Dermis microvascular lymphatic vessel endothelial cell (primary cell): ENCODE measurements at places on chromosomes 7 and 10. TPM values are rescaled to one million over a fixed set of nuclear protein-coding genes. Genes with fewer than 3 reads are reported as not detected.
A peak's percentile ranks its signal among the peaks of the same experiment; 100 is the strongest.

DNA sequence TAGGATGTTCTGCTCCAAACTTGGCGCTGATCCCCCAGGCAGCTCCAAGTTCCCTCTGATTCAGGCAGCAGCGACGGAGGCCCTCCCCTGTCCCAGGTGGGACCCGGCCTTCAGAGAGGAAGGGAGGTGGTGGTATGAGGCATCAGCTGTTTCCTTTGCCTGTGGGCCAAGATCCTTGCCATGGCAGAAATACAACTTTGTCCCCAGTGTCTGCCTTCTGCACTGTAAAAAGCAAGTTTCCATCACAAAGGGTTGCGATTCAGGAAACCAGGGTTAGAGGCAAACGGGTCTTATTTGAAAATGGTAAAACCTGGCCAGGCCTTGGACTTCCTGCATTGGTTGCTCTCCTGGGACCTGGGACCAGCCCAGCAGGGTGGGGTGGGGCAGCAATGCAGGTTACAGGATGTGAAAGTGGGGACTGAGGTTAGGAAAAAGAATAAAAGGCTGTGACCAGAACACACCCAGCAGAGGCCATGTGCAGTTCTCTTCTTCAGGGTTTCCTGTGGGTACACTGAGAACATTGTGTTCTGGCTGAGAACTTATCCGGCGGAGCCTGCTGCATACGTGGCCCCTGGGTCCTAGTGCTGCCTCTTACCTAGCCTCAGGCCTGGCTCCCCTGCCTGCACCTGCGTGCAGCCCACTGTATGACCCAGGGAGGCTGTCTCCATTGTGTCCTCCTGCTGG, 25.1 kb upstream of the DDIT4 start:
- DNase-seq, result peak; percentile 100

GRCh38 chr7:82172017-82172416, 271.6 kb downstream of the CACNA2D1 start:
- DNase-seq, result no peak

GRCh38 chr7:24477398-24478136, 95.7 kb upstream of the PALS2 start:
- DNase-seq, result no peak

Gene CTAGE4
- 0.13 TPM in 1 of 2 replicates, not detected in the other for total RNA-seq

Gene LIPJ
- not detected in 2 replicates for total RNA-seq

Gene CCDC172
- not detected in 2 replicates for total RNA-seq

Gene MYOZ1
- total RNA-seq, result not detected in 2 replicates

DNA sequence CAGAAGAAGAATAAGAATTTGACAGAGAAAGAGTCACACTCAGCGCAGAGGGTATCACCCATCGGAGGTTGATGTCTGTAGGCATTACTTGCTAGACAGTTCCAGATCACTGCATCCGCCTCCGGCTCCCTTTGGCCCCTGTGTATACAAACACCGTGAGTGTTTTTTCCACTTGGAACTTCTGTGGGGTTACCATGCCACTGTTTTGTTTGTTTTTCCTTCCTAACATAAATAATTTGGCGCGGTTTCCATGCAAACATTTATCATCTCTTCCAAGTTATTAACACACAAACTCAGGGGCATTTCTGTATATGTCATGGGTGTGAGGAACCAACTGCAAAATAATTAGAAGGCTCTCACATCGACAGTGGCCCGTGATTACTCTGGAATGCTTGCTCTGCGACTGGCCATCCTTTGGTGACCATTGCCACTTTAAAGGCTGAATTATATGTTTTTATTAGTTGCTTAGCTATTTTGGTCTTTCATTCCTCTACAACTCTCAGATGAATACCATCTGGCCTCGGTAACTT, 612.2 kb upstream of the MKI67 start:
- no peak for DNase-seq

Gene PRTFDC1
- 7.7 and 9.4 TPM in 2 replicates for total RNA-seq

Gene NME8
- total RNA-seq, result not detected in 2 replicates

DNA sequence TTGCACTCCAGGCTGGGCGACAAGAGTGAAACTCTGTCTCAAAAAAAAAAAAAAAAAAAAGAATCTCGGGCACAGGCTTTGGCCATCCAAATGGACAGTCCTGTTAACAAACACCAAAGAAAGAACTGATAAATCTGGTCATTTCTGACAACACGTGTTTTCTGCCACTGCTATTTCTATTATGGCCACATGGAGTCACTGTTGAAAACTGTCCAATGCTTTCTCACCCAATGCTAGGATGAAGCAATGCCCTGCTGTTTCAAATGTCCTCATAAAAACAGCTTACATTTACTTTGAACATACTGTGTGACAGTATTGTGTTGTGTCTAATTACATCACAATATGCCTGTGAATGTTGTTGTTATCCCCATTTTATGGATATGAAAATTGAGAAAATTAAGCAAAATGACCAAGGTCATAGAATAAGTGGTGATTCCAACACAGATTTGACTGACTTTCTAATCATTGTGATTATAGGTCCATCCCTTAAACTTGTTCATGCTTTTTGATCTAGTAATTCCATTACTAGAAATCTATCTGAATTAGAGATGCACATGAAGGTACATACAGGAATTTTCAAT, 19.9 kb upstream of the MAP3K8 start:
- DNase-seq, result peak; percentile 67

- DNase-seq, result no peak
These were observed 16.4 kb downstream of the FAM241B start for GRCh38 chr10:69646185-69647060.

DNA sequence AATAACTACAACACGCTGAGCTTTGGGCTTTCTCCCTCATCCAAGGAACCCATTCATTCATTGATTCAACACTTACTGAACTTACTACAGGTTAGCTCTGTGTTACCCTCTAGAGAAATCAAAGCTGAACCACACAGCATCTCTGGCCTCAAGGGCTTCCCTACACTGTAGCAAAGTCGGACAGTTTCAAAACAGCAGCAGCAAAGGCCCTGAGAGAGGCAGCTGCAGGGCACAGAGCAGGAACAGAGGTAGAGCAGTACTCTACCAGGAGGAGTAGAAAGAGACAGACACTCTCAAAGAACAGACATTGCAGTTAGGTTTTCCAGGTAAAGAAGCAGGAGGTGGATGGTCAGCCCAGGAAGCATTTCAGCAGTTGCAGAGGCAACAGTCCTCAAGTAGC, 16.1 kb downstream of the DOCK4 start:
- no peak for DNase-seq

DNA sequence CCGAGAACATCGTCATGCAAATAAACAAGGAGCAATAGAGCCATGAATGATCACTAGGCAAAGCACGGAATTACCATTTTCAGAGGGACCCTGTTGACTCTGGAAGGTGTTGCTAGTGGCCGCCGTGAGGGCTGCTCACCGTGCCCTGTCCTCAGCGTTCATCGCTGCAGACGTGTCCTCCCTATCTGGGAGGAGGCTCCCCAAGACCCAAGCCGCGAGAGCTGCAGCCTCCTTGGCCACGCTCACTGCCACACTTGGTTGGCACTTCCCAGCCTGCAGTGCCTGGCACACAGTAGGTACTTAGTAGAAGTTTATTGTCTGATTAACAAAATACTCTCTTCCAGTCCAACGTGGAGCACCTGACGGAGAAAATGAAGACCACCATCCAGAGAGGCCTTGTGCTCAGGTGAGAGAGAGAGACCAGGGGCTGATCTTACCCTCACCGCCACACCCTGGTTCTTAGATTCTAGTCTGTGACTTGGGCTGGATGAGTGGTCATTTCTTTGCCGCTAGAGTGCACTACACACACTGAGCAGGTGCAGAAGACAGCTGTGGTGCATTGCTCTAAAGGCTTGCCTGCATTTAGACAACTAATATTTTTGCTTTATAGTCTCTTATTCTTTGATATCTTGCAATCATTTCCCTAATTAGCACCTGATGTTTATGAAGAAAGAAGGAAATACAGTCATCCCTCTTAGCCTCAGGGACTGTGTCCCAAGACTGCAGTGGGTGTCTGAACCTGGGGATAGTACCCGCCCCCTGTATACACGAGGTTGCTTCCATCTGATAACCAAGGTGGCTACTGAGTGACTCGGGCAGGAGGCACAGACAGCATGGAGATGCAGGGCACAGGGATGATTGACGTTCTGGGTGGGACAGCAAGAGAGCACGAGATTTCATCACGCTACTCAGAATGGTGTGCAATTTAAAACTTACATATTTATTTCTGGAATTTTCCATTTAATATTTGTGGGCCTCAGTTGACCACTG, 40.3 kb downstream of the PITRM1 start:
- no peak for DNase-seq

- peak; percentile 70 for DNase-seq
These were observed 70.7 kb downstream of the CPVL start for GRCh38 chr7:29075606-29076005.

GRCh38 chr10:73932620-73933112, 21.7 kb downstream of the PLAU start:
- no peak for DNase-seq

DNA sequence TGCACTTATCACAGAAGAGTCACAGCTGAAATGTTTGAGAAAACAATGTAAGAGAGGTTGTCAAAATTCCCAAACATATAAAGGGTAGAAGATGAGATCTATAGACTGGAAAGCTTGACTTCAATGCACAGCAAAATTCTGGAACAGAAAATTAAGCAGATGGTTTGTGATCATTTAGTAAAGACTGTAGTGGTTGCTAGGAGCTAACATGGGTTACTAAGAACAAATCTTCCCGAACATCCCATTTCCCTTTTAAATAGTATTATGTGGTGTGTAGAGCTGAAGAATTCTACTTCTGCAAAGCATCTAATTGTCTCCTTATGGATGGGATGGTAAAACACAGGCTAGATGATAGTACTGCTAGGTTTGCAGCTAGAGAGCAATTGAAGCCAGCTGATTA, 312.3 kb downstream of the CAMK1D start:
- no peak for DNase-seq

Gene ZNF239
- total RNA-seq, result 0.13 and 0.25 TPM in 2 replicates

GRCh38 chr7:26293569-26294308, 2.1 kb downstream of the SNX10 start:
- no peak for DNase-seq

Gene RAB18
- 31.3 and 38.7 TPM in 2 replicates for total RNA-seq

- no peak for DNase-seq
These were observed 4.1 kb downstream of the PRSS1 start for GRCh38 chr7:142753366-142753765.

DNA sequence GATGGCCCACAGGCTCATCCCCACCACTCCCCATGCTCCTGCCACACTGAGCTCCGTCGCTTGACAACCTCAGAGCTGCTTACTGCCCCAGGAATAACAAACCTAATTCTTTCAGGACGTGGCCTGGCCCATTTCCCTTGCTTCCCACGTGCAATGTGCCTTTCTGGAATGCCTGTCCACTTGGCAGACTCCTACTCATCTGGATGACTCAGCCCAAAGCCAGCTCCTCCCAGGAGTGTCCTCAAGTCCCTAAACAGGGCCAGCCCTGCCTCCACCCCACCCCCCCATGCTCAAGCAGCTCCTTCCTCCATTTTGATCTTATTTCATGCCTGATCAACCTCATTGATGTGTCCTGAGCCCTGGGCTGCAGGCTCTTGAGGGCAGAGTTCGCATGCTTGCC, 164.9 kb upstream of the RNF32 start:
- no peak for DNase-seq

Gene RNF148
- 0.51 and 0.89 TPM in 2 replicates for total RNA-seq

DNA sequence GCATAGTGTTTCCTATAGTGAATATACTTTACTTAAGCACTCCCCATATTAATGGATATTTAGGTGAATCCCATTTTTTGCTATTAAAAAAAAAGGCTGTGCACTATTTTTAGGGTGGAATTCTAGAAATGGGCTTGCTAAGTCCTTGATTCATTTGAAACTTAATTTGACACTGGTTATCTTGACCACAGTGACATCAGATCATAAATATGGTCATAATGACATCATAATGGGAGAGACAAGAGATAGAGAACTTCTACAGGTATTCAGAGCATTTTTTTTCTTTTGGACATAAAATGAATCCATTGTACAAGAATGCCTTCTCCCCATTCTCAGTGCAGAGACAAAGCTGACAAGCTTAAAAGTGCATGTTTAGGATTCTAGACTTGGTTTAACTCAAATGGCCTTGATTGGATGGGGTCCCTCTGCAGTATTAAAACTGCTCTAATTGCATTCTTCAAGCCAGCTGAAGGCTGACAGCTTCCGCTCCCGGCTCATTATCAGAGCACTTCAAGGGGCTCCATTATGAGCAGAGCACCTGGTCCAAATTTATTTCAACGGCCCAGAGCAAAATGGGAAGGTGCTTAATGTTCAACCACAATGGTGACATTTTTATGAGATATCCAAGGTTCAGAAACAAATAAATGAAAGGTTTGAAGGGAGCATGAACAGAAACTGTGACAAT, 104.8 kb downstream of the JAZF1 start:
- DNase-seq, result no peak

DNA sequence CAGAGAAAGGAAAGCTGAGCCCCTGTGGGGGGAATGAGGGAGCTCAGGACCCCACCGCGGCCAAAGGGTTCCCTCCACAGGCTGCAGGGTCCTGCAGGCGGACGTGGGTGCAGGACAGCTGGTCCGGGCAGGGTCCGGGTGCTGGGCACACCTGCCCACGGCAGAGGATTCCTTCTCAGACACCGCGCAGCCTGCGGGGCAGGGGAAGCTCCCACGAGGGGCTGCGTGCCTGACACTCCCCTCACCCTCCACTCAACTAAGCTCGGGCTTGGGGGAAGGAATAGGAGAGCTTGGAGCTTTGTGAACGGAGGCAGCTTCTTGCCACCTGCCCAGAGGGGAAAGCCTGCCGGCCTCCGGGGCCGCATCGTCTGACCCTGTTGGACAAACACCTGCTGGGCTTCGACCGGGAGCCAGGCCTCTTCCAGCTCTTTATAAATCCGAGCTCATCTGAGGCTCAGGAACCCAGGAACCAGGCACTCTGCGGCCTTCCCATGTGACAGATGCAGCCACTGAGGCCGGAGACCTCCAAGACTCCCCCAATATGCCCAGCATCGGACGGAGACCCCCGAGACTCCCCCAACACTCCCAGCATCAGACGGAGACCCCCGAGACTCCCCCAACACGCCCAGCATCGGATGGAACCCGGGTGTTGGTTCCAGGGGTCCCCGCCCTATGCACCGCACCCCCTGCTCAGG, 97.3 kb downstream of the PDGFA start:
- no peak for DNase-seq

DNA sequence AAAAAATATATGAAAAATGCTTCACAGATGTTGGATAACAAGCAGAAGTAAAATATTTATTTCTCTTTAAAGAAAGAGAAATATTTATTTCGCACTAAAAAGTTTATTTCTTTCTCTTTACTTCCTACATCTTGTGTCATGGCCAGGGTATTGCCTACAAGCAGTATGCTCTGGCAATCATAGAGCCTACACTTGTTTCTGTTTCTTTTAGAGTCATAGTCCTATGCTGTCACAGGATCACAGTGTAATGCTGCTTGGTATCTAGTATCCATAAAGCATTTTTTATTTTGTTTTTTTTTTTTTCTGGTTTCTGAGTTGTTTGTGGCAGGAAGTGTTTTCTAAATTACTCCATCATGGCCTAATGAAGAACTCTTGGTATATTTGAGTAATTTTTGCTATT, 116.0 kb downstream of the ATRNL1 start:
- DNase-seq, result no peak
